Smooth muscle cell of the pulmonary artery (primary cell): ENCODE measurements at places on chromosomes 4 and X. TPM values are rescaled to one million over a fixed set of nuclear protein-coding genes. Genes with fewer than 3 reads are reported as not detected.

The SLC38A5 gene
- total RNA-seq, result 106 and 110 TPM in 2 replicates

The PRDM8 gene
- 4.9 and 6.8 TPM in 2 replicates for total RNA-seq

The GLUD2 gene
- total RNA-seq, result 1.7 and 2.0 TPM in 2 replicates

The BCORL1 gene
- total RNA-seq, result 5.5 and 6.3 TPM in 2 replicates

The OPHN1 gene
- total RNA-seq, result 5.9 and 11.9 TPM in 2 replicates

The TMSB15C gene
- 1.3 and 1.7 TPM in 2 replicates for total RNA-seq

The ABCE1 gene
- 130 and 158 TPM in 2 replicates for total RNA-seq

The TMSB15A gene
- total RNA-seq, result 0.73 and 2.5 TPM in 2 replicates

The SASH3 gene
- total RNA-seq, result not detected in 2 replicates

The MGAT4D gene
- not detected in 2 replicates for total RNA-seq
